B cell (primary cell): ENCODE measurements at places on chromosomes 5 and 9. TPM values are rescaled to one million over a fixed set of nuclear protein-coding genes. Genes with fewer than 3 reads are reported as not detected.

Gene CCL28
- total RNA-seq = 16.8 and 18.6 TPM in 2 replicates

GRCh38 chr5:8445139-8445538, 576.2 kb downstream of the MTRR start:
- no peak for DNase-seq

Gene CDKN2B
- total RNA-seq = 0.42 and 1.3 TPM in 2 replicates

DNA sequence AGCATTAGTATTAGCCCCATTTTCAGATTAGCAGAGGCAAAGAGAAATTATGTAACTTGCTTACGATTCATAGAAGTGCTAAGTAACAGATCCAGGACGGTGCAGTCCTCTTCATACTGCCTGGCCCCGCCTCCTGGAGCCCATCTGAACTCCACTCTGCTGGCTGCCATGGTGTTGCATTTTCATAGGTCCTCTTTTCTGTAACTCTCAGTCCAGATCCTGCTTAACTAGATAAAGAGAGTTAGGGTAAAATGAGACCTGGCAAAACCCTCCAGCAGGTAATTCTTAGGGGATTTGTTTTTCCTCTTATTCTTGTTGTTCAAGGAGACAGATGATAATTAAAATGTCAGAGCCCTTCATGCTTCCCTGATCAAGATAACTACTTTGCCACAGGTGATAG, 135.1 kb upstream of the EFNA5 start:
- no peak for DNase-seq

DNA sequence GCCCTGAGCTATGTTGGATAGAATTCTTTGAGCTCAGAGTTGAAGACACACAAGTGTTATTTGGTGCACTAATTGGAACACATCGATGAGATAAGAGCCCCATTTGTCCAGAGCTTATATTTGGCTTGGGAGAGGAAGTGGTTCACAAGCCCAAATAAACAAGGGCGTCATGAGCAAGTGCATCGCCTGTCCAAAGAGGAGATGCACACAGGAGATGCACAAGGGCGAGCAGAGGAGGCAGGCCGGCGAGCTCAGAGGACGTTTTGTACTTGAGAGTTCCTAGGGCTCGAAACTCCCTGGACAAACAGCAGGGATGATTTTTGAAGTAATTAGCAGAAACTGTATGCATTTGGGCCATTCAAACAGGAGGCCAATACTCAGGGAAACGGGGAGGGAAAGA, 212.8 kb upstream of the IRX1 start:
- DNase-seq = no peak

- DNase-seq = no peak
Measured at GRCh38 chr5:159210846-159211245, 1.5 kb upstream of the RNF145 start.

- DNase-seq = no peak
Measured at GRCh38 chr5:73355108-73355507, 93.5 kb downstream of the FOXD1 start.

Gene NXNL2
- not detected in 2 replicates for total RNA-seq

Gene KIF3A
- total RNA-seq = 13.6 and 16.0 TPM in 2 replicates

Gene NFIB
- total RNA-seq = not detected in 2 replicates

Gene WNT8A
- not detected in 2 replicates for total RNA-seq

DNA sequence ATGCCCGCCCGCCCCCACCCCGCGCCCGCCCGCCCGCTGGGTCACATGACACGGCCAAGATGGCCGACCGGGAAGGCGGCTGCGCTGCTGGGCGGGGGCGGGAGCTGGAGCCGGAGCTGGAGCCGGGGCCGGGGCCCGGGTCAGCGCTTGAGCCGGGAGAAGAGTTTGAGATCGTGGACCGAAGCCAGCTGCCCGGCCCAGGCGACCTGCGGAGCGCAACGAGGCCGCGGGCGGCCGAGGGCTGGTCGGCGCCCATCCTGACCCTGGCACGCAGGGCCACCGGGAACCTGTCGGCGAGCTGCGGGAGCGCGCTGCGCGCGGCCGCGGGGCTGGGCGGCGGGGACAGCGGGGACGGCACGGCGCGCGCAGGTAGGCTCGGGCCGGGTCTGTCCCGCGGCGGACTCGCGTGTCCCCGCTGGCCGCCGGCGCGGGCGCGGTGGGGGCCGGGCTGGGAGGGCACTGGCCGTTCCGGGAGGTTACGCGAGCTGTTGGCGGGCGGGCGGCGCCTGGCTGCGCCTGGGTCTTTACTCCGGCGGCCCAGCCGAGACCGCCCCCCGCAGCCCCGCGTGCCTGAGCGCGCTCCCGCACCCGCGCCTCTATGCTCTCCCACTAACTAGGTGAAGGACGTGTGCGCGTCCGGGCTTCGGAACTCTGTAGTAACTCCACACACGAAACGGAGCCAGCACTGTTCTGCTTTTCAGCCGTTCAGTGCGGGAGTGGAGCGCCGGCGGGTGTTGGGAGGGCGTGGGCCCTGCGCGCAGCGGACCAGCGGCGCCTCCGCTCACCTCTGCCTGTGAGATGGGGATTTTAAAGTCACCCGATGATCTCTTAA, at the start of gene RUFY1:
Gene RUFY1, plus strand, starts transcription at position 44 of the 832 bp plus-strand sequence. Its CDS starts 16 bp downstream, at position 60.
- peak; percentile 92 for DNase-seq

DNA sequence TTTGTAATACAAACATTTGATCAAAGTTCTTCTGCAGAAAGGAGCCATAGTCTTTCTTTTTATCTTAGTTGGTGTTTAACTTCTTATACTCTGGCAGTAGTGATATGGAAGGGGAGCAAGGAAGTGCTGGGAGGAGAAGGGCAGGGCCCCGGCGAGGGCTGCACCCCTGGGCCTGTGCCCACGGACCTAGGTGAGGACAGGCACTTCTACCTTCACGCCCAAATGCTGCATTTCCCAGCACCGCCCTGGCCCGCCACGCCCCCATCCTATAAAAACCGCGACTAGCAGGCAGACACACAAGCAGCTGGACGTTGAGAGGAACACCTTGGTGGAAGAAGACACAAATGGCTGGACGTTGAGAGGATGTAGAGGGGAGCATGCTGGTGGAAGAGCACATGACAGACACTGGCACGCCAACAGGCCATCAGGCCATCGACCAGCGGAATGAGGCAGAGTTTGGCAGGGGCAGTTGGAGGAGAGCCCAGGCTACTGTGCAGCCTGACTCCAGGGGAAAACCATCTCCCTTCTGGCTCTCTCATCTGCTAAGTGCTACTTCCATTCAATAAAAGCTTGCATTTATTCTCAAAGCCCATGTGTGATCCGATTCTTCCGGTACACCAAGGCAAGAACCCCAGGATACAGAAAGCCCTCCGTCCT, 81.5 kb upstream of the C9orf72 start:
- no peak for DNase-seq

Gene SLC6A18
- not detected in 2 replicates for total RNA-seq

Gene HOMER1
- total RNA-seq = 4.1 and 5.4 TPM in 2 replicates

- DNase-seq = no peak
Measured at GRCh38 chr5:181168595-181169118, 21.3 kb downstream of the OR2V2 start.
